HT-29 (cell line): ENCODE measurements at places on chromosomes 2 and 18.

- no peak for DNase-seq
These were observed 6.2 kb downstream of the ZBTB7C start for GRCh38 chr18:48402953-48403352.

DNA sequence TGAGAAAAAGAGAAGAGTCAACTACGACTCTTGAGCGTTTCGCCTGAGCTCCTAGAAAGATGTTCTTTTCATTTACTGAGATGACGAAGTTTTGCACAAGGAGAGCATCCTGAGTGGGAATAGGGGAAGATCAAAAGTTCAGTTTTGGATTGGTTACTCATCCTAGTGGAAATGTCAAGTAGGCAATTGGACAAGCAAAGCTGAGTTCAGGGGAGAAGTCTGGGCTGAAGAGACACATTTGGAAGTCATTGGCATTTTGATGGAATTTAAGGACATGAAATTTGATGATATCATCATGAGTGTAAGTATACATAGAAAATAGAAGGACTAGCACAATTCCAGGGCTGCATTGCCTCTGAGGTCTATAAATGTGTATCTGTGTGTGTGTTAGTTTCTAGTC lies 416.6 kb downstream of the RAD51AP2 start:
- no peak for DNase-seq

DNA sequence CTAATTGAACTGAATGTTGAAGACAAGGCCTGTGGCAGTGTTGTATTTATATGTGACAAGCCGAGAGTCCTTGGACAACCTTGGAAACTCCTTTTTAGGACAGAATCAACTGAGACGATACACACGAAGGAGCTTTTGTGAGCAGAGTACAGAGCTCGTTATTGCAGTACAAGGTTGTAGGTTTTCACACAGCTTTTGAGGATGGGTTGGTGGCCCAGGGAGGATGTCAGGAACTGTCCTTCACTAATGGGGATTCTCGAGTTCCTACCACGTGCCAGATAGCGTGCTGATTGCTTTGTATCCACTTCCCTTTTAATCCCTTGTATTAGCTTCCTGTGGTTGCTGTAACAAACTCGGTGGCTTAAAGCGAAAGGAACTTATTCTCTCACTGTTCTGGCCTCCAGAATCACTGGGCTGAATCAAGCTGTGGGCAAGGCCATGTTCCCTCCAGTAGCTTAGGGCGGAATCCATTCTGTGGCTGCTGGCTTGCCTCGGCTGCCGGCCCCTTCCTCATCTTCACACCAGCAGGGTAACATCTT lies 20.2 kb downstream of the INPP4A start:
- DNase-seq = no peak

DNA sequence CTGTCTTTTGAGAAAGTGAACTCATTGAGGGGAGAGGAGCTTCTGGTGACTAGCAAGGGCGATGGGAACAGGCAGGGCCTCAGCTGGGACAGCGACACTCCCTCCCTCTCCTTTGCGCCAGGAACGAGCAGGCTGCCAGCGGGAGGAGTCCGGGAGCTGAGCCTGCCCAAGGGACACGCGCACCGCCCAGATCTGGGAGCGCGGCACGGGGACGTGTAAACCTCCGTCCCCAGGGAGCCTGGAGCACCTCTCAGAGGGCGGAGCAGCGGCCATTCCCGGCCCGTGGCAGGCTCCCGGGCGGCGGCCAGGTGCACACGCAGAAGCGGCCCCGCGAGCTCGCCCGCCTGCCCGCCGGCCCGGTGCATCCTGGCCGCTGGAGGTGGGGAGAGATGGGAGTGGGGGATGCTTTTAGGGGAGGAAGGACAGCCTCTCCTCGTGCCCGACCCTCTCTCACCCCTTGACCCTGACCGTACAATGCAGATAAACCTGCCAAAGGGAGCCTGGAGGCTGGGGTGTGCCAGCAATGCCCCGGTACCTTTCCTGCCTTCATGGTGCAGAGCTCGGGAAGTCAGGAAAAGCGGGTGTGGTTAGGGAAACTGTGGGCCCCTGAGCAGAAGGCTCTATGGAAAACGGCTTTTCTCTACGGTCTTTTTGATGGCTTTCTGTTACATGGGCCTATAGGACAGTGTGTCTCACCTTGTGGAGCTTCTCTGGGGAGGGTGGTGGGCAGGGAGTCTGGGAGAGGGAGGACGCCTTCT lies 2.2 kb downstream of the AQP4 start:
- DNase-seq = peak; percentile 11

GRCh38 chr2:168568476-168569267 lies 112.6 kb downstream of the CERS6 start:
- DNase-seq = no peak

DNA sequence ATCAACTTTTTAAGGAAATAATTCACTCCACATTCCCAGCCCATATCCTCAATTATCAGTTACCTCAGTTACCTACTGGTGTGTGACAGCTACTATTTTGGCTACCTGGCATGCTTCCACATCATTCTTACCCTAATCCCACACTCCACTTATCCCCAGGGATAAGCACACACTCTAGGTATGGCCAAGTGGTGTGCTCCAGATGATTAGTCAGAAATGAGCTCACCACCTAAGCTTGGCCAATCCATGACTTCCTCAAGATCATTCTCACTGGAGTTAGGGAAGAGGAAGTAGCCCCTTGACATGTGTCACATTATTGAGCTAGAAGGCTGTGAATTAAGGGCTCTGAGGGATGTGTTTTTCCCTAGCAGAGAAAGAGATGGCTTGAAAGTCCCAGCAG lies 20.9 kb upstream of the SMAD4 start:
- DNase-seq = no peak
